CD4-positive, alpha-beta memory T cell (primary cell): ENCODE measurements at places on chromosomes 13 and 19. TPM values are rescaled to one million over a fixed set of nuclear protein-coding genes. Genes with fewer than 3 reads are reported as not detected.
A peak's percentile ranks its signal among the peaks of the same experiment; 100 is the strongest.

The DYRK1B gene
- 7.0 TPM for polyA plus RNA-seq

The ZNF135 gene
- polyA plus RNA-seq = 2.0 TPM

The HAUS5 gene
- 7.8 TPM for polyA plus RNA-seq

The IGFL1 gene
- not detected for polyA plus RNA-seq

The MAMSTR gene
- 0.71 TPM for polyA plus RNA-seq

The HCN2 gene
- not detected for polyA plus RNA-seq

The PRTN3 gene
- not detected for polyA plus RNA-seq

The OVOL3 gene
- not detected for polyA plus RNA-seq

The BCAM gene
- polyA plus RNA-seq = not detected

GRCh38 chr13:38401276-38401675 is 51.6 kb downstream of the UFM1 start:
- DNase-seq = no peak
- no peak overlapping the region for H3K4me3 ChIP-seq
- no peaks in the 10 kb centered on the region for H3K27me3 ChIP-seq
- H3K4me1 ChIP-seq = no peaks in the 10 kb centered on the region
- no peaks in the 10 kb centered on the region for H3K36me3 ChIP-seq

- no peaks in the 10 kb centered on the region for H3K4me1 ChIP-seq
- no peak for DNase-seq
- H3K36me3 ChIP-seq = no peaks in the 10 kb centered on the region
- H3K27me3 ChIP-seq = no peaks in the 10 kb centered on the region
- H3K4me3 ChIP-seq = no peak overlapping the region
- H3K27ac ChIP-seq = no peak overlapping the region
These were observed 32.2 kb upstream of the TNFAIP8L1 start for GRCh38 chr19:4606921-4607678.

- DNase-seq = no peak
- H3K4me3 ChIP-seq = no peak overlapping the region
- H3K27ac ChIP-seq = peak overlapping the region; percentile 78
- peaks cover 45% of the 10 kb centered on the region for H3K4me1 ChIP-seq
- peaks cover 67% of the 10 kb centered on the region for H3K36me3 ChIP-seq
- no peaks in the 10 kb centered on the region for H3K27me3 ChIP-seq
These were observed 1.5 kb upstream of the RAD23A start for GRCh38 chr19:12944104-12944674.

- no peak for DNase-seq
- no peak overlapping the region for H3K27ac ChIP-seq
- H3K4me3 ChIP-seq = no peak overlapping the region
- H3K27me3 ChIP-seq = no peaks in the 10 kb centered on the region
These were observed 21.6 kb upstream of the WDR88 start for GRCh38 chr19:33110137-33110910.

DNA sequence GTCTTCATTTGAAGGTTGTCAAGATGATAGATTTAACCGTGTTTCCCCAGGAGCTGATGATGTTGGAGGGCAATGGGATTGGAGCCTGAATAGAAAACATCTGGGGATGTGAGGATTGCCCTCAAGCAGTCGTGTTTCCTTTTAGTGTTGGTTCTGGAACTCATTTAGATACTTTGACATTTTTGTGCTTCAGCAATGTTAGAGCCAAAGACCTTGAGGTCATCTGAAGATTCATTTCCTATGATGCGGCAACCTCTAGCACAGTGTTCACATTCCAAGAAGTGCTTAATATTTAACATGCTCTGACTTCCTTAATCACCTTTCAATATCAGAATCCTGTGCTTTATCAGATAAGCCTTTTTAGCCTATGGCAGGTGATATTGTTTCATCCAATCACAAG is 82.7 kb downstream of the SLC10A2 start:
- no peak overlapping the region for H3K27ac ChIP-seq
- no peak for DNase-seq
- H3K4me3 ChIP-seq = no peak overlapping the region
- H3K4me1 ChIP-seq = no peaks in the 10 kb centered on the region
- no peaks in the 10 kb centered on the region for H3K36me3 ChIP-seq
- no peaks in the 10 kb centered on the region for H3K27me3 ChIP-seq

DNA sequence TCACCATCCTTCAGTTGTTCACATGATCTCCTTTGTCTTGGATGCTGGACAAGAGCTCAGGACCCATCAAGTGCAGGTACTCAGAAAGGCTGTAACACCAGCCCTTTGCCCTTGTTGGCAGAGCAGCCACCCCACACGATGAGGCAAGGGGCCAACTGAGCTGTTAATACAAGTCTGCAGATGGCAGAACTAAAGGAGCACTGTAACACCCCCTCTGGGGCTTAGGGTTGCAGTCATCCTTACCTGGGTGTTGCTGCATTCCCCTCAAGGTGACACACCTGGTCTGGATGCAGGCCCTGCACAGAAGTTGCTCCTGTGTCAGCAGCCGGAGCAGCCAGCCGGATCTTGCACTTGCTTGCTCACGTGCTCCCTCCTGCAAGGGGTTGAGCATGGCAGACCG is 52.0 kb downstream of the STARD13 start:
- H3K4me3 ChIP-seq = no peak overlapping the region
- H3K27me3 ChIP-seq = no peaks in the 10 kb centered on the region
- no peak overlapping the region for H3K27ac ChIP-seq
- no peaks in the 10 kb centered on the region for H3K36me3 ChIP-seq
- peaks cover 3% of the 10 kb centered on the region for H3K4me1 ChIP-seq

DNA sequence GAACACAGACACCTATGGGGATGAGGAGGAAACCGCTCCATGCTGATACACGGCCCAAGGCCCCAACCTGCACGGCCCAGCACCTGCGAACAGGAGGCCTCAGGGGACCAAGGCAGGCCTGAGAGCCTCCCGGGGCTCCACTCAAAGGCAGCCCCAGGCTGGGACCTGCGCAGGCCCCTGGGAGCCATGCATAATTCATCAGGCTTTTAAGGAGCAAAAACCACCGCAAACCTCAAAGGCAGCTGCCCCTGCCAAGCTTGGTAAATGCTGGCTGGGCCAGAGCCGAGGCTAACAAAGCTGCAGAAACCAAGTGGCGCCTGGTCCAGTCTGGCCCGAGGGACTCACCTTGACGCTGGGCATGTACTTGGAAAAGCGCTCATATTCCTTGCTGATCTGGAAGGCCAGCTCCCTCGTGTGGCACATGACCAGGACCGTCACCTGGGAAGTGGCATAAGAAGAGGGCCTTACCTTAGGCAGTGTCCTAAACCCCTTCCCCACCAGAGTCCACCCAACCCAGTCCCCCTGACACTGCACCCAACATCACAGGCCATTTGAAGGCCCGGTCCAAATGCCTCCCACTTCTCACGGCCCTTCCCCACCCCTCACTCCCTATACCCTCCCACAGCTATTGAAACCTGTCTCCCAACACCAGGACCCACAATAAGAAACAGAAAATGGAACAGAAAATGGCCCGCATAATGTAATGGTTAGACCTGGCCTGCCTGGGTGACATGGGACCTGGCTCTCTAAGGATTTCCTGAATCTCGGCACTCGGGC is 7.8 kb downstream of the DDX39A start:
- H3K27me3 ChIP-seq = no peaks in the 10 kb centered on the region
- no peak for DNase-seq
- H3K36me3 ChIP-seq = peaks cover 64% of the 10 kb centered on the region
- no peak overlapping the region for H3K4me3 ChIP-seq
- peaks cover 80% of the 10 kb centered on the region for H3K4me1 ChIP-seq

- no peak for DNase-seq
- H3K4me3 ChIP-seq = no peak overlapping the region
- no peaks in the 10 kb centered on the region for H3K4me1 ChIP-seq
- no peaks in the 10 kb centered on the region for H3K27me3 ChIP-seq
- peaks cover 27% of the 10 kb centered on the region for H3K36me3 ChIP-seq
- H3K27ac ChIP-seq = no peak overlapping the region
These were observed 38.3 kb upstream of the DCUN1D2 start for GRCh38 chr13:113528813-113529180.

DNA sequence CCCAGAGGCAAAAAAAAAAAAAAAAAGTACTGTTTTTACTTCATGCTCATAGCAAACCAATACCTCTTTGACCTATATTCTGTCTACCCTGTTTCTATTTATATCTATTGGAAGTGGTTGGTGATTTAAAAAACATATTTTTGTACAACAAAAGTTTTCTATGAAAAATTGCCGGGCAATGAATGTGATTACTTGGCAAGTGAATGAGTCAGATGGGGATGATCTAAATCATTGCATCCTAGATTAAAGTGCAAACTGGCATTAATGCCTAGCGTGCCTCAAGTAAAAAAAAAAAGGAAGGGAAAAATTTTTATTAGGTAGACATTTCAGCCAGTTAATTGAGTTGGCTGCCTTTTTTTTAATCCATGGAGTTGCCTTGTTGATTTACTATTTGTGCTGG is 500.6 kb downstream of the KCTD12 start:
- H3K36me3 ChIP-seq = no peaks in the 10 kb centered on the region
- no peak overlapping the region for H3K4me3 ChIP-seq
- no peak overlapping the region for H3K27ac ChIP-seq
- H3K27me3 ChIP-seq = no peaks in the 10 kb centered on the region

DNA sequence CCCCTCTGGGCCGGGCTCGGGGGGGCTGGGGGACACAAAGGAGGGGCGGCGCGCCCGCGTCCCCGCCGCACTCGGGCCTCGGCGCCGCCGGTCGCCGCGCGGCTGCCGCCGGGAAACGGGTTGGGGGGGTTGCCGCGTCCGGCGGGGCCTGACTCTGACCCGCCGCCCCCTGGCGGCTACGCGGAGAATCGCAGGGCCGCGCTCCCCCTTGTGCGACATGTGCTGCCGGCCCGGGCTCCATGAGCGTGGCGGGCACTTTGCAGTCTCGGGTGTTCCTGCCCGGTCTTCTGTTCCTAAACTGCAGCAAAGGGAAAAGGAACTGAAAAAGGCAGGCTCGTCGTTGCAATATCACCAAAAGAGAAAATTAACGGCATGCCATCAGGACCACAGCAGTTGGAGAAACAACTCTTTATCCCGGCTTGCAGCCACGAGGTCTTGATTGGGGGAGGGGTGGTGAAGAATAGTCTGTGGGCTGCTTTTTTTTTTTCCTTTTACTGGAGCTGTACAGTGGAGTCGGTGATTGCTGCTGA is 1.5 kb downstream of the MIR17HG start:
- peak overlapping the region; percentile 39 for H3K4me3 ChIP-seq
- DNase-seq = peak; percentile 93
- peaks cover 39% of the 10 kb centered on the region for H3K4me1 ChIP-seq
- H3K27me3 ChIP-seq = no peaks in the 10 kb centered on the region
- peak overlapping the region; percentile 64 for H3K27ac ChIP-seq

- H3K36me3 ChIP-seq = peaks cover 3% of the 10 kb centered on the region
- DNase-seq = no peak
- no peak overlapping the region for H3K4me3 ChIP-seq
- H3K27ac ChIP-seq = no peak overlapping the region
- no peaks in the 10 kb centered on the region for H3K27me3 ChIP-seq
- H3K4me1 ChIP-seq = no peaks in the 10 kb centered on the region
These were observed 24.4 kb upstream of the ZNF561 start for GRCh38 chr19:9645472-9645871.

- H3K4me1 ChIP-seq = peaks cover 31% of the 10 kb centered on the region
- no peaks in the 10 kb centered on the region for H3K36me3 ChIP-seq
- peak; percentile 66 for DNase-seq
- H3K27ac ChIP-seq = no peak overlapping the region
- no peak overlapping the region for H3K4me3 ChIP-seq
These were observed 1.5 kb upstream of the ELOF1 start for GRCh38 chr19:11560404-11561051.

GRCh38 chr13:33169273-33169980 is 116.1 kb downstream of the STARD13 start:
- H3K27ac ChIP-seq = no peak overlapping the region
- DNase-seq = no peak

- peaks cover 12% of the 10 kb centered on the region for H3K4me1 ChIP-seq
- H3K27me3 ChIP-seq = no peaks in the 10 kb centered on the region
- peaks cover 58% of the 10 kb centered on the region for H3K36me3 ChIP-seq
- no peak overlapping the region for H3K4me3 ChIP-seq
These were observed 16.6 kb downstream of the DDX39A start for GRCh38 chr19:14402332-14403144.

GRCh38 chr13:111659219-111659775 is 338.9 kb downstream of the TEX29 start:
- no peak overlapping the region for H3K4me3 ChIP-seq
- no peaks in the 10 kb centered on the region for H3K4me1 ChIP-seq
- no peak for DNase-seq
- H3K36me3 ChIP-seq = no peaks in the 10 kb centered on the region
- no peak overlapping the region for H3K27ac ChIP-seq

DNA sequence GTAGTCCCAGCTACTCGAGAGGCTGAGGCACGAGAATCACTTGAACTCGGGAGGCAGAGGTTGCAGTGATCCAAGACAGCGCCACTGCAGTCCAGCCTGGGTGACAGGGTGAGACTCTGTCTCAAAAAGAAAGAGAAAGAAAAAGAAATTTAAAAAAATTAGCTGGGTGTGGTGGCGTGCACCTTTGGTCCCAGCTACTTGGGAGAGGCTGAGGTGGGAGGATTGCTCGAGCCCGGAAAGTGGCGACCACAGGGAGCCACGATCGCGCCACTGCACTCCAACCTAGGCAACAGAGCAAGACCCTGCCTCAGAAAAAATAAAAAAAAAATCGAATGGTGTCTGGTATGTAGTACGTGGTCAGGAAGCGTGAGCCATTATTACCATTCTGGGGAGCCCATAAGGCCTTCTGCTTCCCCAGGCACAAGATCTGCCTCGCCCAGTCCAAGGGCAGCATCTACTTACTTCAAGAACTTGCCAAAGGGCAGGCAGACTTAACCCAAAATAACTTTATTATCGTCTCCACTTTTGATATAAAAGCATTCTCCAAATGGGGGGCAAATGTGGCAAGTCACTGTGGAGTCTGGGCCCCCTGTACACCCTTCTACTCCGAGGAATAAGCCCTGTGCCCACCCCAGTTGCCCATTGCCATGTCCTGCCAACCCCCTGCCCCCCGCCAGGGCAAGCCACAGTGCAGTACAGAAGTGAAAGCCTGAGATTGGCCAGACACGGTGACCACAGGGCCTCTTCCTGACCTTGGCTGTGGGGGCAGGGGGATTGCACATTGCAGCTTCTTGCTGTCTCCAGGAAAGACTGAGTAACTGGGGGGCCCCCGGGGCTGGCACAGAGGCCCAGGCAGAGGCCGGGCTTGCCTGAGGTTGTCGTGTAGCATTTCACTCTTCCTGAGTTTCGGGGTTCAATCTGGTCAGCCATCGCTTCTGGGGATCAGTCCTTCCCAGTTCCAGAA is 12.6 kb downstream of the CCL25 start:
- no peaks in the 10 kb centered on the region for H3K4me1 ChIP-seq
- no peaks in the 10 kb centered on the region for H3K27me3 ChIP-seq
- H3K4me3 ChIP-seq = no peak overlapping the region
- H3K36me3 ChIP-seq = no peaks in the 10 kb centered on the region

GRCh38 chr13:81683521-81683920 is 1342.6 kb upstream of the SPRY2 start:
- no peak overlapping the region for H3K4me3 ChIP-seq
- H3K27ac ChIP-seq = no peak overlapping the region
- no peaks in the 10 kb centered on the region for H3K4me1 ChIP-seq
- H3K36me3 ChIP-seq = no peaks in the 10 kb centered on the region

- H3K36me3 ChIP-seq = no peaks in the 10 kb centered on the region
- H3K27ac ChIP-seq = no peak overlapping the region
- no peak for DNase-seq
- no peak overlapping the region for H3K4me3 ChIP-seq
- H3K27me3 ChIP-seq = no peaks in the 10 kb centered on the region
These were observed 11.0 kb upstream of the EPSTI1 start for GRCh38 chr13:43003010-43003409.
